AG09319 (cell line): ENCODE measurements at places on chromosomes 11 and 22.

DNA sequence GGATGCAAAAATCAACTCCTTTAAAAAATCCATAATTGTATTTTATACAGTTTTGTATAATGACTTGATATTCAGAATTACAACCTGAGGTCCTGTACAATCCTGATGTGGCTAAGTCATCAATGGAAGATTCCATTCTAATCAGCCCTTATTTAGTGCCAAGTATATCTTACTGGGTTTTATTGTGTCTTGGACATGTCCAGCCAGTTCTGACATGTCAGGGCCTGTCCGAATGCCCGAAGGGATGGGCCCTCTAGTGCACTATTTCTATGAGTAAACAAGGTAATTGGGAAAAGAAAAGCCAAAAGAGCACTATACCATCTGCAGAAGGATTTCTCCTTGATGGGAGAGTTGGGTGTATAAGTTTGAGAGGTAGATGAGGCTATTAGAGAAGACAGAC lies 412.9 kb downstream of the METTL15 start:
- no peak for DNase-seq

DNA sequence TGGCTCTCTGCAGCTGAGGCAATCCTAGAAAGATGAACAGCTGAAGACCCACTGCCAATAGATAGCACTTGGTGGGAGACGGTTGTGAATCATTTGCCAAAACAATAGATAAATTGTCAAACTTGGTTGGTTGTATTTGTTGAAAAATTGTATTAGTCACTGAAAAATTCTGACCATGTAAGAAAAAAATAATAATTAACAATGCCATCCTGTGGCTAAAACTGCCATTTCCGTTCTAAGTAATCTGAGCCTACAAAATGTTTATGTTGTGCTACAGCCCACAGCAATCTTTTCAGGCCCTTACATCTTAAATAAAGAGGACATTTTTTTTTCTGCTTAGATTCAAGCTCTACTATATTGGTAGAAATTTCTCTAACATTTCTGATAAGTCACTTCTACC lies 103.2 kb upstream of the ANO3 start:
- DNase-seq: no peak

DNA sequence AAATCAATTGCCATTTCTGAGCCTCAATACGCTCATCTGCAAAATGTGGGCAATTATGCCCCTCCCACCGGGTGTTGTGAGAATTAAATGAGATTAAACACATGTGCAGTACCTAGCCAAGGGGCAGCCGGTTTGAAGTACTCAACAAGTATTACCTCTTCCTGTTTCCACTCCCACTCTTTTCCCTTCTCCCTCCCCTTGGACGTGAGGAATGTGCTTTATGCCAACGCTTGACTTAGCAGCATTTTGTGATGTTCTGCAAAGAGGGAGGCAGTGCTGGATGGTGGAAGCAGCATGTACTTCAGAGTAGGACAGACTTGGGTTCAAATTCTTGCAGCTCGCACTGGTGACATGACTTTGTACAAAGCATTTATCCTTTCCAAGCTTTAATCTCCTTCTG lies 306.0 kb downstream of the BUD13 start:
- no peak for DNase-seq

- no peak for DNase-seq
Measured at GRCh38 chr11:82229341-82229740, 504.3 kb downstream of the FAM181B start.

DNA sequence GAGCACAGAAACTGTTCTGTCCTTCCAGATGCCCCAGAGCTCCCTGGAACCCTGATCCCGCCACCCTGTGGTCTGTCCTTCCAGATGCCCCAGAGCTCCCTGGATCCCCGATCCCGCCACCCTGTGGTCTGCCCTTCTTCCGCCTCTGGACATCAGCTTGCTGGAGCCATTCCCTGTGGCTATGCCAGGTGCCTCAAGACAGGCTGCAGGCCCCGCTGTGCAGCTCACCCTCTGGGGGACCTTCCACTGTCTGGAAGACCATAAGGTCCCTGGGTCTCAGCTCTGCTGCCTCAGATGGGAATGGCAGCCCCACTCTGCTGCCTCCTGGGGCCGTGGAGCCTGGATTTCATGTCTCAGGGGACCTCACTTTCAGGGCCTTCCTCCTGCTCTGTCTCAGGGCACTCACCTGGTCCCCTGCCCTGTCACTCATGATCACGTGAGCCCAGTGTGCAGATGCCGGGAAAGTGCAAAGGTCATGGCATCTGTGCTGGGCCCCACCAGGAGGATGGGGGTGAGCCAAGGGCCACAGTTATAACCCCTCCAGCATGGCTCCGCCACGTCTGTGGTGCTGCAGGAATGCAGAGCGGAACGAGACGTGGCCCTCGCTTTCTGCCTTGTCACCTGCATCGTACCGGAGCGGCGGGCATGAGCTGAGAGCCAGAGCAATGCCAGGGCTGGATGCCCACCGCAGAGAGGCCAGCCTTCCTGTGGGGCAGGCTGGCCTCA lies 1520.7 kb downstream of the BRD1 start:
- DNase-seq: no peak

GRCh38 chr11:62555464-62556107 lies 9.0 kb upstream of the AHNAK start:
- DNase-seq: no peak
